Inflammatory macrophage (primary cell): ENCODE measurements at places on chromosomes 2 and 18.

GRCh38 chr2:234673501-234673900 lies 176.6 kb upstream of the ARL4C start:
- no peak for DNase-seq

GRCh38 chr18:37659906-37660305 lies 94.3 kb upstream of the CELF4 start:
- DNase-seq, result no peak

DNA sequence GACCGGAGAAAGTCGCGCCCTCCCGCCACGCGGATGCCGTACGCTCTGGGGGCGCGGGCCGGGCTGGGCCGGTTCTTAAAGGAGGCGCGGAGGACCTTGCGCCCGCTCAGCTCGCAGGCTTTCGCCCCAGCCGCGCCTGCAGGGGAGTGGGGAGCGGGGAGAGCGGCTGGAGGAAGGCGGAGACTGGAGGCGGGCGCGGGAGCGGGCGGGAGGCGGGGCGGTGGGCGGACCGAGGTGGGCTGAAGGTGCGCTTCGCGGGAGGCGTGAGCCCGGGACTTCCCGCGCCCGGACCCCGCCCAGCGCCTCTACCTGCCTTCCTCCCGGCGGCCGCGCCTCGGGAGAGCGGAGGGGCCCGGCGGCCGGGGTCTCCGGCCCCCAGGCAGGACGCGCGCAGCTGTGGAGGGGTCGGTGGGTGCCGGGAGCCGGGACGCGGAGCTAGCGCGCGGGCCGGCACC lies at the start of gene ADRA2B:
ADRA2B (minus strand) TSS at position 148 of the 455 bp plus-strand sequence. CDS start 422 bp downstream, outside the sequence.
- DNase-seq, result peak; percentile 53

- no peak for DNase-seq
Observed at GRCh38 chr2:213429516-213429915, 145.3 kb downstream of the SPAG16 start.

GRCh38 chr18:32777049-32777448 lies 4.2 kb upstream of the KLHL14 start:
- no peak for DNase-seq

DNA sequence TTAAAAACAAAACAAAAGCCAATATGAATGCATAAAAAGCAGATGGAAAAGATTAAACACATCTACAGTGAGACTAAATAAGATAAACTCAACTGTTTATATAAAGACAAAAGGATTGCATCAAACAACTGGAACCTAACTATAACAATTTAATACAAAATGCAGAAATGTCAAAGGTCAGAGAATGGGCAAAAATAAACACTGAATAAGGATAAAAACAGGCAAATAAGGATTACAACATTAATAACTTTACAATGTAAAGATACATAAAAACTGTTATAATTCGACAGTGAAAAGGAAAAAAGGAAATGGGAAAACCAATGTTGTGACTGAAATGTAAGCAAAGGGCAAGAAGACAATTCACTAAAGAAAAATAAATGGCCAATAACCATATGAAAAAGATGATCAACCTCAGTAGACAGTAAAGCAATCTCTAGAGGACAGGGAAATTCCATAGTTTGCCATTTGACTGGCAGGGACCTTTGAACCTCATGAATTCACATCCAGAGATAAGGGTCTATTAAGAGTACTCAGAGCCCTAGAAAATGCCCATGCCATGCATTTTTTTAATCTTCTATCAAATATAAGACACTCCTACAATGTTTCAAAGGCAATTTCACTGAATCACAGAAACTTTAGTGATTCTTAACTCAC lies 83.7 kb downstream of the TMEM131 start:
- no peak for DNase-seq

DNA sequence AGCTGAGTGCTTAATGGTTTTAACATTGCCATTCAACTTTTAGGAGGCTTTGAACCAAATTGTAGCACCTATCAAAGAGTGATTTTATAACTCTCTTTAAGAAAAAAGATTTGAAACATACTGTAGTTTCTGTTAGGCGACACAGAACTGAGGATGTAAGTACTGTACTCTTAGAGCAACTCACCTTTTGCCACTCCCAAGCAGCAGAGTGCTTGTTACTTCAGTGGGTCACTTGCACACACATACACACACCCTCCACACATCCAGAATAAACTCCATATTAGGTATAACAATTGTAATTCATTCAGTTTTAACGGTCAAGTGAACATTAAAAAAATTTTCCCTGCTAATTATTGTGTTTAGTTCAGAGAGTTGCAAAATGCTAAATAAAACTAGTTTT lies 118.3 kb downstream of the CAMKMT start:
- no peak for DNase-seq

DNA sequence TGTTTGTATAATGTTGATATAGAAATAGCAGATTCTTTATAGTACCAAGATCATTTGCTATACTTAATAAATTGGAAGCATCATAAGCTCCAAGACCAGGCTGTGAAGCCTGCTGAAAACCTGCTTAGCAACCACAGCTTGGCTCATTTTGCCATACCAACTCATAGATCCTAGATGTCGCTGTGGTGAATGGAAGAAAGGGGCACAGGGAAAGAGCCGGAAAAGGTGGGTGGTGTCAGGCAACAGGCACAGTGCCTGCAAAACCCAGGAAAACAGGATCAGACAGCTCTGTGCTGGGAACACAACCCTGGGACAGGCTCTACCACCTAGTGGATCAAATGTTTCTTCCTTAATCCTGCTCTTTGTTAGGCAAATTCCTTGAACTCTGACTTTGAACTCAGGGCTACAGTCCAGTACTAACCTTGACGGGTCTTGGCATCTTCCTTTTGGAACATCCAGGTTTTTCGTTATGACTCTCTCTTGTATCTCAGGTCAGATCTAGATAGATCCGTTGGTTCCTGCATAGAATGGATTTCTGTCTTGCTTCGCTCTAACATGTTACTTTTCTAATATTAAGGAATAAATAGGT lies 31.6 kb downstream of the TWSG1 start:
- no peak for DNase-seq

GRCh38 chr2:217527590-217528202 lies 475.1 kb downstream of the TNS1 start:
- no peak for DNase-seq

DNA sequence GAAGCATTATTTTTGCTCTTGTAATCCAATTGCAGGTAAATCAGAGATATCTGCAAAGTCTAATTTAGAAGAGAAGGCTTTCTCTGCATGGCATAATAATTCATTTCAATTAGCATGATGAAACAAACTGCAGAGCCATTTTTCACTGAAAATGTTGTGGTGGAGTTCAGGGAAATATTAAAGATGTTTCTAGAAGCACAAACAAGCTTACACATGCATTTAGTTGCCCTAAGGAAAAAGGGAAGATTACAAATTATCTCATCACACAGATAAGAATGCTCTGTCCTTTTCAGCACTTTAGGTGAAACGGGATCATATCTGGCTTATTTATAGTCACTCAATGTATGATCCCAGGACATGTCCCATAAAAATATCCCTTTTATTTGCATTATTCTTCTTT lies 252.1 kb upstream of the TANK start:
- DNase-seq, result no peak

DNA sequence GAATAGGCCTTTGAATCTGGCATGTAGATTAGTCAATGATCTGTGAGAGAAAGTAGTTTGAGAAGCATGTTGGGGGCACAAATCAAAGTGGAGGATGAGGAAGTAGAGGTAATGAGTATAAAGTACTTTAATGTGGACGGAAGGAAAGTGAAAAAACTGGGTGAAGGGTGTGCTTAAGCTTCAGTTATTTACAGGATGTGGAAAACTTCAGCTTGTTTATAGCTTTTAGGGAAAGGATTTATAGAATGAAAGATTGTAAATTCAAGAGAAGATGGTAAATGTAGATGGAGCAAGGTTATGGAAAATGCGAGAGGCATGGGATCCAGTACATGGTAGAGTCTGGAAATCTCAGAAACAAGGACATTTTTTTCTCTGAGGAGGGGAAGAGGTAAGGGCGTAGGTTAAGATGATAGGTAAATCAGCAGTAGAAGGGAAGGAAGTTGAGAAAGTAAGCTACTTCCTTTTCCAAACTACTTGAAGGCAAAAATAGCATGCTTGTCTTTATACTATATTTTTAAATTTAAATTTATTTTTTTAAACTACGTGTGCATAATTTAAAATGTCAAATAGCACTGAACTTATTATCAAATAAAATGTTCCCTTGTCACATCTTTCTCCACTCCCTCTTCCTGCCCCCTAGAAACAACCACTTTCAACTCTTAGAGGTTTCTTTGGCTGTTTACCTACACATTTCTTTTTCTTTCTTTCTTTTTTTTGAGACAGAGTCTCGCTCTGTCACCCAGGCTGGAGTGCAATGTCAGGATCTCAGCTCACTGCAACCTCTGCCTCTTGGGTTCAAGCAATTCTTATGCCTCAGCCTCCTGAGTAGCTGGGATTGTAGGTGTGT lies 8.5 kb downstream of the FAM117B start:
- DNase-seq, result no peak

DNA sequence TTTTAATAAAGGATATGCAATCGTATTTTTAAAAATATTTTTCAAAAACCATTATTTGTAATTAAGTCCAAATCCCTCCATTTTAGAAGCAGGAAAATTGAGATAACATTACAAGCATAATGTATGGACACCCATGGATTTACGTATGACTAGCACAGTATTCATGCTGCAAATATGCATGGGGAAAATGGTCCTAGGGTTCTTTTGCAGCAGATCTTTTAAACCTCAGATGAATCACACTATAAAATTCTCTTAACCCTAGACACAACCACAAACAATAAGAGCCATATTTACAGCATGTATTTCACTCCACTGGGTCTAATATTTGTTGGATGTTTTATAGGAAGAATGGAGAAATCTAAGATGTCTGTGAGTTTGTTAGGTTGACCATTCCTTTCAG lies 453.4 kb downstream of the TGIF1 start:
- no peak for DNase-seq

DNA sequence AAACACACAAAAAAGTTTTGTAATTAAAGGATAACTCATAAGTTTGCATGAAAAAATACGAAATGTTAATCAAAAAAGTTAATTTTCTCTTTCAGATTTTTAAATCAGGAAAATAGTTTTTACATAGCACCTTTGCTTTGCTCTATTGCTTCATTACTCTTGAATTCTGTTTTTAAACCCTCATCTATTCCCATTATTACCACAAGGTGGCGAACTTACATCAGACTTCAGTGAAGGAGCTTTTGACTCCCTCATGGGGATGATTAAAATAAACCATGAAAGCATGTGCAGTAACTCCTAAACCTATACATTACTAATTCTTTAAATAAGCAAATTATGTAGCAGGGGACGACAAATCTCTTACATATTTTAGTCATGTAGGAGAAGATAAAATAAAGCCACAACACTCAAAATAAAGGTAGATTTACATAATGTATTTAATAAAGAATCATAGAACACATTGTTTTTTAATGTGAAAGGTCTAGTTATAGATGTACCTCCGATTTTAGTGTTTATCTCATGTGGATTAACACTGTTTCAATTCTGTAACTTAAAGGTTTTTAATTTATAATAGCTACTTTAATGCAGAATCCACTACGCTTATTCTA lies 105.2 kb downstream of the NETO1 start:
- DNase-seq, result peak; percentile 52

DNA sequence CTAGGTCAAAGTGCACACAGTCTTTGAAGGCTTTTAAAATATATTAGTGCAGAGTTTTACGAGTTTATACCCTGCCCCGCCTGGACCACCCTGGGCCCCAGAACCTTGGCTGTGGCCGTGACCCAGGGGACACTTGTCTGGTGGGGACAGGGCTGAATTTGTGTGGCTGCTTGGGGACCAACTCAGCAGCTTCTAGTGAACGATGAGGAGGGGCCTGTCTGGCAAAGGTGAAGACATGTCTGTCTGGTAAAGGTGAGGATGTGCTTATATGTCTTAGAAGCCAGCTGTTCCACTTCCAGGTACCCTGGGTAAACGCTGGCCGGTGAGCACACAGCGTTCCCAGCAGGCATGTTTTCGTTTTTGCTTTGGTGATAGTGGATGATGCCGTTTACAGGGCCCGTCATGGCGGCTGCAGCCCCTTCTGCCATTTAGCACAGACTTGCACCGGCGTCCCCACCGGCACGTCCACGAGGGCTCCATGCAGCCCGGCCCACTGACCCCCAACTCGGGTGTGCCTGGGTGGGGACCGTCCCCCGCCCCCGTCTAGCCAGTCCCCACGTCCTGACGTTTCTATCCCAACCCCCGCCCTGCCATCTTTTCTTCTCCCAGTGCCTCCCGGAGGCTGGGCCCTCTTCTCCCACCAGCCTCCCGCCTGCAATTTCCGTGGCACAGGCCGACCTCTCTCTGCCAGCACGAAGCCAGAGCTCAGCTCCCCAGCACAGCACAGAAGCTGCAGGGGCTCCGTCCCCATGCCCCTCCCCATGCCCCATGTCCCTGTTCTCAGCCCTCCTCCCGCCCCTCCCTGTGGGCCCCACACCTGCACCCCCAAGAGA lies 67.8 kb downstream of the SLC66A2 start:
- no peak for DNase-seq

DNA sequence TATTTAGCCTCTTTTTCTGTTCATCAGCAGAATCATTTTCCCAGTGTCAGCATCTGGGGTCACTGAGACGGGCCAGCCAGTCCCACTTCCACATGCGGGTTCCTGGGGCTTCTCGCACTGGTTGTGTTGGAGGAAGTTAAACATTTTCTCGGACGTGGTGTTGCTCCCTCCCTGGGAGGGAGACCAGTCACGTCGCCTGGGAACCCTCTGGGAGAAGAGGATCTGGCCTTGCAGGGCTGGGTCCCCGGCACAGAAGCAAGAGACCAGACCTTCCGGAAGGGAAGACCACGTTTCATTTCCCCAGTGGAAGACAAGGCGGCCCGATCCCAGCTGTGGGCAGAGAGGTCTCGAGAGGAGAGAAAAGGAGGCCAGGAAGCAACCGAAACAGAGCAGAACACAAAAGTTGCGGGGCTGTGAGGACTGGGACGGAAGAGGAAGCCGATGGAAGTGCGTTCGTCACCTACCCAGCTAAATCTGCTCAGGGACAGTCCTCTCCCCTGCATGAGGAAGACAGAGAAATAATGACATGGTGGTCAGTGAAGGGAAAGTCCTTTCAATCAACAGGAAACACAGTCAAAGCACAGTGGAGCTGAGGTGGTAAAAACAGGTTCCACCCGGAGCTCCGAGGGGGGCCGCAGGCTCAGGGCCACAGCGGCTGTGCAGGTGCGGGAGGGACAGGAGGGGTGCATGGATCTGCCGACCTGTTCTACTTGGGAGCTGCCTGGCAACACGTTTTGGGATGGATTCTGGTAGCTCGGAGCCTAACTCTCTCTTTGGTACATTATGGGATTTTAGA lies 144.4 kb downstream of the MBP start:
- DNase-seq, result peak; percentile 56

GRCh38 chr2:229173825-229174359 lies 97.2 kb downstream of the PID1 start:
- no peak for DNase-seq

- DNase-seq, result no peak
Observed at GRCh38 chr2:136628490-136628889, 136.9 kb upstream of the THSD7B start.

- DNase-seq, result no peak
Observed at GRCh38 chr2:167509586-167509985, 621.3 kb downstream of the XIRP2 start.

GRCh38 chr2:215684448-215685237 lies 248.8 kb upstream of the FN1 start:
- no peak for DNase-seq

DNA sequence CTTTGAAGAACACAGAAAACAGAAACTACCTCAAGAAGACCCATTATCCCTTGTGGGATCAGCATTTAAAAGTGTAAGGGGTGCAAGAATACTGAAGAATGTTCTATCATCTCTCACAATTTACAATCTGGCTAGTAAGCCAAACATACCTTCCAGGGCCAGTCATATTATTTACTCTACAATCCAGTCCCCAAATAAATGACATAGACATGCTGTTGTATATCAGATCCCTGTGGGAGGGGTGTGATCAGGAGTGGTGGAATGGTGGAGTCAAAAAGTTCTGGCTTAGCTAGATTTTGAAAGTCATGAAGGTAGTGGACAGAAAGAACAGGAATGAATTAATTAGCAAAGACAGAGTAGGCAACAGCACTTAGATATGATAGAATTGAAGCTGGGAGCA lies 1.8 kb upstream of the ITPRID2 start:
- no peak for DNase-seq
